ENCODE measurements at places on chromosomes 3 and 15.

- no peak for DNase-seq
Observed at GRCh38 chr3:31934866-31935265, 46.2 kb downstream of the OSBPL10 start.

GRCh38 chr3:55907616-55908015, 420.5 kb upstream of the WNT5A start:
- no peak for DNase-seq

DNA sequence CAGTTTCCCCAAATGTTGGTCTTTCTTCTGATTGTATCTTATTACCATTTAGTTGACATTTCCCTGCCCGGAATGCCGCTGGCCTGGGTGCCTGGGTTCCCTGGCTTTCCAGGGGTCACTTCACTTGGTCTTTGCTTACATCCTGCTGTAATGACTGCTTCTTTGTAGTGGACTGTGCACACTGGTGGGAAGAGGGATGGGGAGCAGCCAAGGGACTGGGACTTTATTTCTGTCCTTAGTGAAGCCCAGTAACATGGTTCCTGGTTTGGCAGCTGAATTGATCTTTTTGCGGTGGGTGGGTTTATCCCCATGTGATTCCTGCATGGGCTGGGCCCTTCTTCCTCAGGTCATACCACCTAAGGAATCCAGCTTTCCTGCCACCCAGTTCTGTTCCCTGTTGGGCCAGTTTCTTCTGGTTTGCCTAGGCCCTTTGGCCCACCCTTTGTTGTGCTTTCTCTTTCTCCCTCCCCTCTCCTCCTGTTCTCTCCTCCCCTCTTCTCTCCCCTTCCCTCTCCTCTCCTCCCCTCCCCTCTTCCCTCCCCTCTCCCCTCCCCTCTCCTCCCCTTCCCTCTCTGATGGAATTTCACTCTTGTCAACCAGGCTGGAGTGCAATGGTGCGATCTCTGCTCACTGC, 41.9 kb downstream of the TRIM71 start:
- DNase-seq, result no peak

- no peak for DNase-seq
Observed at GRCh38 chr3:75140904-75141615, 523.1 kb upstream of the FRG2C start.

GRCh38 chr15:68658641-68659358, 80.0 kb downstream of the CORO2B start:
- DNase-seq, result no peak

GRCh38 chr3:160665784-160666526, 11.0 kb upstream of the ARL14 start:
- no peak for DNase-seq

DNA sequence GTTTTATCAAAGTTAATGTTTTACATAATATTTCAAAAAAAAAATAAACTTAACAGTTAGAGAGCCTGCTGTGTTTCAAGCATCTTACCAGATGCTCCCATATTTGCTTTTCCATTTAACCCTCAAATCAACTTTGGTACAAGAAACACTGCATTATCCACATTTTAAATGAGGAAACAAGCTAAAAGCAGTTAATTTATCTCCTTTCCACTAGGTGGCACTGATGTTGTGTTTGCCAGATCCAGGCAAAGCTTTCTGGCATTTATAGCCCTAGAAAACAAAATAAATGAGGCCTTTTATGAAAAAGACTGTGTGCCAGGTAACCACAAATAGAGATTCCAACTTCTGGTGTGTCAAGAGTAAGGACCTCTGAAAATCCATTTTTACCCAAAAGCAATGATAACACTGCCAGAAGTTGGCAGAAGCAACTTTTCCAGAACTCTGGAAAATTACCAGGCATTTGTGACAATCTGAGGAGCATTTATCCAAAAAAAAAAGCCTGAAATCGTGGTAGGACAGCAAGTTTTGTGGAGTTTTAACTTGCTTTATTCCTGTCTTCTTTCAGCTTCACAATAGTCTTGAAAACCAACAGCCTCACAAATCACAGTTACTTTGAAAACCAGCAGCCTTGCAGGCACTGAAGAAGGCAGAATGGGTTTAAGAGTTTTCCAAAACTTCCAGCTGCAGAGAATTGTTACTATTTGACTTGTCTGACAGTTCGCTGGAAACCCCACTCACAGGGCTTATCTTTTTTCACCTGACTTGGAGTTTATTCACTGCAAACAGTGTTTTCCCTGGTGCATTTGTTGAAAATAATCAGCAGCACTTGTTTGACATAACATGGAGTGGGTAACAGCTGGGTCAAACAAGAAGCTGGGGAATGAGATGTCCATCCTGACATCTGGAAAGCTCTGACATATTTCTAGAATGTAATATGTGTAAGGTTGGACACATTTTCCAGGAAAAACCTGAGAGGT, 9.2 kb downstream of the FAM162A start:
- peak; percentile 87 for DNase-seq

- peak; percentile 34 for DNase-seq
Observed at GRCh38 chr3:10194328-10195071, 29.8 kb downstream of the IRAK2 start.

DNA sequence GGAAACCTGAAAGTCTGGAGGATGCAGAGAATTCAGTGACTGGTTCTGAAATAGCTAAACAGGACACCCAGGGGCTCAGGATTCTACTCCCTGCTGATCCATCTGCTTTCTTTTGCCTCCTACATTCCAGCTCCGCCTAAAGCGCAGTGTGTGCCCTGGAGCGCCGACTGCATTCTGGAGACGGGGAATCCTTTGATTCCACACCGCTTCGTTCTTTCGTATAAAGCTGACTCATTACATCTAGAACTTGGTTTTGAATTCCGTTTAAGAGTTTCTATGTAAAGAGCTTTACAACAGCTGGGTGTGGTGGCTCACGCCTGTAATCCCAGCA, 61.8 kb downstream of the SENP2 start:
- no peak for DNase-seq

- no peak for DNase-seq
Observed at GRCh38 chr3:154926721-154927120, 153.4 kb upstream of the MME start.

GRCh38 chr3:53939813-53940212, 48.2 kb upstream of the SELENOK start:
- DNase-seq, result no peak

DNA sequence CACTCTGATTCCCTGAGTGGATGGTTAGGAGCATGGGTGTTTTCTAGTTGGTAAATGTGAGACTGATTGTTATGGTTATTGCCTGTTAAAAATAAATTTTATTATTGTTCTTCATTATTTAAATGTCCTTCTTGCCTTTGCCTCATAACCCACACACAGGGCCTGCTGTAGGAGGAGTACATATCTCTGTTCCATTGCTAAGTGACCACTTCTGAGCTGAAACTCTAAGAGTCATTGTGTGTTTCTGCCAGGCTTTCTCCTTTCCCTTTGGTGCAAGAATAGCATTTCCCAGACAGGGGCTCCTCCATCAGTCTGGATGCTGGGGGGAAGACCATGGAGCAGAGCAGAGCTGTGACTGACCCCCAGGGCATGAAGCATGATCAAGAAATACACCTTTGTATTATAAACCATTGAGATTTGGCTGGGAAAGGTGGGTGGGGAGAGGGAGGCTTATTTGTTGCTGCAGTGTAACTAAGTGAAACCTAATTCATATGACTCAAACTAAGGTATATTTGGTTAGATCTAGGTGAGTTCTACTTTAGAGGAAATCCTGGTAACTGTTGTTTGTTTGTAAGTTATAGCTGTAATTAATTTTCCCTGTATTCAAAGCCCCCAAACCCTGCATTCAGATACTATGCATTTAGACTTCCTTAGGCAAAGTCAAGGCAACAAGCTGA, 137.4 kb downstream of the TGFBR2 start:
- no peak for DNase-seq

DNA sequence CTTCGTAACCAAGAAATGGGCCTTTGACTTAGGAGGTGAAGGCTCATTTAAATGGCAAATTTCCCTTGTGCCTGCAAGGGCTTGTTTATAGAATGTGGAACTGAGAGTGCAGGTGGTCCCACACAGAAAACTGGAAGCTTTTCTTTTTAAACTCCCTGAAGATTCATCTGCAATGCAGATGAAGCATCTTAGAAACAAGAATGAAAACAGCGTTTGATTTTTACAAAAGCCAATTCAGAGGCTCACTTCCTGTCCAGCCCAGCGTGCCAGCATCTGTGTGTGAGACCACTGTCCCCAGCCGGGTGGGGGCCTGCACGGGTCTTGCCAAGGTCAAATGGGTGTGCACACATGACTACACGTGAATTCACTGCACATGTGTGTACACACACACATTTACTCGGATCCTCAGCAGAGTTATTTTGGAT, 94.7 kb downstream of the LINGO1 start:
- no peak for DNase-seq

DNA sequence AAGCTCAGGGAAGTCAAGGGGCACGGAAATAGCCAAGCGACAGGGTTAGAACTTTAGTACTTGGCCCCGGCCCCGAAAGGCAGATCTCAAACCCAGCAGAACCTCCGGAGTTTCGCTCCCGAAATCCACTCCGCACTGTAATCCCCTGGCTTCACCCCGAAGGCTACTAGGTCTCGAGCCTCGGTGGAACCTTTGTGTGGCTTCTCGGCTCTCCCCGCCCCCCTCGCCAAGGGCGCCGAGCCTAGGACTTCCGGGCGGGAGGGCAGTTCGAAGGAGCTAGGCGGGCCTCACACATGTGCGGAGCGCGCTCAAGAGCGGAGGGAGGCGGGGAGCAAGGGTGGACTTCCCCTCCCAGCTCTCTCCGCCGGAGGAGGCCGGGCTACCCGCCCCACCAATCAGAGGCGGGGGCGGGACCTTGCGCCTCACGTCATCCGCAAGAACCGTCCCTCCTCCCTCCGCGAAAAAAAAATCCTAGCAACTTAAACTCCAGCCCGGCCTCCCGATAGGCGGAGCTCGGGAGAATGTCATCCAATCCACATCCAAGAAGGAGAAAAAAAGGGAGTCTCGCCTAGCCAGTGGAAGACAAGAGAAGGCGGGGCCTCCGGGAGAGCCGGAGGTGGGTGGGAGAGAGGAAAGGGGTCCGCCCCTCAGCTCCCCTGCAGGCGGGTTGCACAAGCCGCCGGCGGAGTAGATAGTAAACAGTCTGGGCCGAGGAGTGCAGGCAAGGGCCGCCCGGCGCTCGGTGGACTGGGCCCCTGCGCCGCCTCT, 2.4 kb upstream of the SIN3A start:
- DNase-seq, result peak; percentile 100

GRCh38 chr3:66830301-66830700, 167.8 kb upstream of the KBTBD8 start:
- no peak for DNase-seq

DNA sequence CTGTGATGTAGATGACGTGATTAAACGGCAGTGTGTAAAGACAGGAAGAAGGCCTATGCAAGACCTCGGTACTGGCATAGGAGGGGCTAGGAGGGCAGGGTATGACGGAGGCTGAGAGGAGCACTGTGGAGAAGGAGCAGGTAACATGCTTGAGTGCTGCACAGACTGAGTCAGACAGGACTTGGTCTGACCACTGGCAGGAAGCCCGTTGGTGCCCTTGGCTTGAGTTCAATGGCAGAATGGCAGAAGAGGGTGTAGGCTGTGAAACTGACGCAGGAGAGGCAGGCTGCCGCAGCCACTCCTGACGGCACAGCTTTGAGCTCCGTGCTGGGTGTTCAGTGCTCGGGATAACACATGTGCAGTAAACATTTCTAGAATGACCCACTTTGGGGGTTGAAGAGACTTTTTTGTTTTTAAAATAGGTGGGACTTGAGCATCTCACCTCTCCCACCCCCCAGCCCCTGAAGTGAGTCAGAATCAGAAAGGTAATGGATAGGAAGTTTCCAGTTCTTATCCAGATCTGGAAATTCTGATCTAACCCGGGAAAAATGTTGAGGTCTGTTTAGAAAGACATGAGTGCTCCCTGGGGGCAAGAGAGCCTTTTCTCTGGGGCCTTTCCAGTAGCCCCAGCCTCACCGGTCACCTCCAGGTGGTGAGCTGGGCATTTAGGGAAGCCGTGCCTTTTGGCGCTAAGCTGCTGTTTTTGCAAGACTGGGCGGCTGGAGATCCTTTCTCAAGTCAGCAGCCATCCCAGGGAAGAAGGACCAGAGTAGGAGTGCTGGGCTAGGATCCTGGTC, 126.4 kb downstream of the RPLP1 start:
- no peak for DNase-seq

GRCh38 chr15:73268457-73268856, 100.3 kb downstream of the HCN4 start:
- DNase-seq, result no peak

GRCh38 chr3:100577382-100578008, 31.9 kb upstream of the ADGRG7 start:
- DNase-seq, result no peak

DNA sequence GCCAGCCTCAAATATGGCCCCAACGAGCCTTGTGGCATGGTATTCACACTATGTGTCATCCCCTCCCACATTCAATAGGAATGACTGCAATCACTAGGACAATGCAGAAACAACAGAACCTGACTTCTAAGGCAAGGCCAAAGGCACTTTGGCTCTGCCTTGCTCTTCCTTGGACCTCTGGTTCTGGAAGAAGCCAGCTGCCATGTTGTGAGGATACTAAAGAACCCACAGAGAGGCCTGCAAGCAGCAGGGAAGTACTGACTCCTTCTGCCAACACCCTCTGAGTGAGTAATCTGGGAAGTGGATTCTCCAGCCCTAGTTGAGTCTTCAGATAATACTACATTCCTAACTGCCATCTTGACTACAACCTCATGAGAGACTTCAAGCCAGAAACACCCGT, 64.7 kb downstream of the ADAMTS9 start:
- no peak for DNase-seq

DNA sequence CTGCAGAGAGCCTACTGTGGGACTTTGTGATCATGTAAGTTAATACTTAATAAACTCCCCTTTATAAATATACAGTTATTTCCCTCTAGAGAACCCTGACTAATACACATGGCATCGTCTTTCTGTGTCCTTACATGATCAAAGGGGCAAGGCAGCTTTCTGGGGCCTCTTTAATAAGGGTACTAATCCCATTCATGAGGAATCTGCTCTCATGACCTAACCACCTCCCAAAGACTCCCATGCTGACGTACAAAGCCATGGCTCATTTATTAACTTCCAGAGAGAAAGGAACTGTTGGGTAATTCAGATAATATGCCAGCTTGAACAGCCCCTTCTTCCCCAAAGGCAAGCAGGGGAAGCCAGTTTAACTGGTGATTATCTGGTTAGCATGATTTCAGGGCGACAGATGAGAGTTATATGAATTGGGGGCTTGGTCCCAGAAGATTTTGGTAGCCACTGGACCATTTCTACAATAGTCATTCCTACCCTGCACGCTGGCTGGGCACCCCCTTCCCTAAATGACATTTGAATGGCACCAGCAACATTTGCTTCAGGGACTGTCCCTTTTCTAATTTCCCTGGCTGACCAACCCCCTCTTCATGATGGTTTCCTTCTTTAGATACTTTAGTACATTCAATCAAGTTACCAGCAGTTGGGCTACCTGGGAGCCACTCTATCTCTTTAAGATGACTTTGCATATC, 83.6 kb upstream of the C3orf80 start:
- DNase-seq, result no peak

GRCh38 chr3:94362393-94362792, 299.5 kb downstream of the NSUN3 start:
- no peak for DNase-seq

GRCh38 chr3:25281732-25282126, 146.3 kb upstream of the RARB start:
- DNase-seq, result no peak

GRCh38 chr3:63492464-63492863, 160.0 kb upstream of the SNTN start:
- DNase-seq, result no peak

Data from Kasumi-1 (cell line).